Osteoblast (primary cell): ENCODE measurements at places on chromosomes 12 and 14.

DNA sequence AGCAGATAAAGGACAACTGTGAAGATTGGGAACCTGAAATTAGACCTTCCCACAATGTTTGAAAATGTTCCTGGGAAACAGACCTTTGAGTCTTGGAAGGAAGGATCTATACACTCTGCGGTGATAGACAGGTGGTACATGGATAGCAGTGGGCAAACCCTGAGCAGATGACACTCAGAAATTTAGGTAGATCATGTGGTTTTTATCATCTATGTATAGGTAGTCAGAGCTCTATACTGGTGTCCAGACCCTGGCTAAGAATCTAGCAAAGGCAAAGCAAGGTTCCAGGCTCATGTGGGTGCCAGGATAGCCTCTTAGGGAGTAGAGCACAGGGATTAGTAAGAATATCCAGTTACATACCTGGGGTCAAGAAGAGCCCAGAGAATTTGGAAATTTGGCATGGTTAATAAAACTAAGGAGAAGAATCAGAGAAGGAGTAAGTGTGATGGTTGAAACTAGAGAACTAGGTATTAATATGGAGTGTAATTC lies 331.2 kb upstream of the FBXO33 start:
- DNase-seq = peak; percentile 10

DNA sequence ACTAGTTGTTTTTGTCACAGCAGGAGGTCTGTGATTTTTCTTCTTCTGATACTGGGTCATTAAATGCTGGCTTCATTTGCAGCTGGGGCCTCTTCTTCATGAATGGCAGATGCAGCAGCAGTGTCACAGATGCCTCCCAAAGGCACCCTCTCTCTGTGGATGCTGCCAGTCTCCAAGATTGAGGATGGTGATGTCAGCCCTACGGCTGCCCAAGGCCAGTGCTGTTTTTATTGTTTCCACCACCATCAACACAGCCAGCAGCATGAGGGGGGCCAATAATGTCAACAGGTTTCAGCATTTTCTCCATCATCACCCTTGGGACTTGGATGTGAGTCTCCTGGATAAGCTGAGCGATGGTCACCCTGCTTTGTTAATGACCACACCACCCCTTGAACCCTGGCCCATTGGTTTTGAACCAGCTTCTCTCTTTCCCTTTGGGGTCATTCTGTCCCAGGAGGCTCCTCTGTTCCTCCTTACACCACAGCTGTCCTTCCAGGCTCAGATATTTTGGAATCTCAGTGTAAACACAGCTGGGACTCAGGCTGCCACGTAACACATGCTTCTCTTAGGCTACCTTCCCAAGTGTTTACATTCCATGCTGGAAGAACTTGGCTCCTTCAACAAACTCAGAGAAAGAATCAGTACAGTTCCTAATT lies 151.7 kb upstream of the DDHD1 start:
- no peak for DNase-seq

DNA sequence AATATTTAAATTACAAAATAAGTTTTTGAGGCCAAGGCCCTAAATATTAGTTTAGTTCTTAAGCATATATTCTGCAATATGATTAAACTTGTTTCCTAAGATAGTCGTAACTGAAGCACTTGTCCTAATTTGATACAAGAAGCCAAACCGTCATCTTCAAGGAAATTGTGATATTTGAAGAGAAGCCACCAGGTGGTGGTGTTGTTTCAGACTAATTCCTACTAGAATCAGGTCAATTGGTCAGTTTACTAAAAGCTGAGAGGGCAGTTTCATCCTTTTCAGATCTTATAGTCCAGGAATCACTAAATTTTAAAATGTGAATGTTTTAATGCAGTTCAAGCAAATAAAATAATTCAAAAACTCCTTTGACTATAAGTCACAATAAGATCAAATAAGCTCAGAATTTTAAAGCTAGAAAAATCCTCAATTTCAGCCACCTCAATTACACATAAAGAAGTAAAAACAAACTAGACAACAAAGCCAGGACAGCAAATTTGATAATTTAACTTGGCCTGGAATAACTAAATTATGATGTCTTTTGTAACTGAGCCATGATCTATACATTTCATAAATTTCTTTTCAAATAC lies 7.1 kb upstream of the ARL1 start:
- DNase-seq = peak; percentile 82

GRCh38 chr14:76929927-76930326 lies 98.6 kb downstream of the IRF2BPL start:
- DNase-seq = peak; percentile 71

DNA sequence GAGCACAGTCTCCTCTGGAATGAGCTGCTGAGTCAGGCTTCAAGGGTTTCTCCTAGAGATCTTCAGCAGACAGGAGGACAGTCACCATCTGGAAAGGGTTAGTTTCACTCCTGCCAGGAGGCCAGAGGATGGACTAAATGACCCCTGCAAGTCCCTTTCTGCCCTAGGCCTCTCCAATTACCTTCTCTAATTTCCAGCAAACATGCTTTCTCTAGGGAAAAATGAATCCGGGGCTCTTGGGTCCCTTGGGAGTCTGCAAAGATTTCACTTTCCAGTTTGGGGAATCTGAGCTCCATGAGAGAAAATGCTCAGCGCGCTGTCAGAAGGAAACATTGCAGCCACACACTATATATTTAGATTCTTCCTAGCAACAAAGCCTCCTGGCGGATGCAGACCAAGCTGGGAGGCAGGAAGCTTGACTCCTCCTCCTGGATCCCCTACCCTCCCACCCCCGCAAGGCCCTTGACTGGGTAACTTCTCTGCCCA lies 184.4 kb upstream of the CCND2 start:
- DNase-seq = peak; percentile 60

GRCh38 chr14:20626274-20626673 lies 15.2 kb downstream of the OR6S1 start:
- DNase-seq = no peak

GRCh38 chr14:50347521-50347920 lies 35.4 kb downstream of the DMAC2L start:
- DNase-seq = no peak

- DNase-seq = no peak
Measured at GRCh38 chr12:129230995-129231394, 377.7 kb downstream of the GLT1D1 start.

- DNase-seq = no peak
Measured at GRCh38 chr12:15538881-15539280, 216.6 kb downstream of the PTPRO start.

DNA sequence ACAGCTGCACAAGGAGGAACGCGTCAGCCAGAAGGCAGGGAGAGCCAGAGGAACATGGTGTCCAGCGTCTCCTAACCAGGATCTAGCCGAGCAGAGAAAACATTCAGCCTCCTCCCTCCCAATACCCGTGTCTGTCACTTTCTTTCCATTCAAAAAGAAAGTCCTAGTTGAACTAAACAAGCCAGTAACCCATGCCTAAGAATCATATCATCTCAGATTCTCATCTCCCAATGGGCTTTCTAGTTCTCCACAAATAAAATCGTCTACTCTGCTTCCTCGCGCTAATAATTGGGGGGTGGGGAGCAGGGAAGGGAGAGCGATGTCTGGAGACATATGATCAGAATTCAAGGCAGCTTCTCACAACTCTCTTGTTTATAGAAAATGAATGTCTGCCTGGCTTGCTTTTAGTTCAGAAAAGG lies 7.4 kb downstream of the NKX2-1 start:
- DNase-seq = no peak

- no peak for DNase-seq
Measured at GRCh38 chr14:59360233-59360632, 104.9 kb downstream of the GPR135 start.

- peak; percentile 76 for DNase-seq
Measured at GRCh38 chr12:52148464-52149181, 43.2 kb downstream of the KRT80 start.

GRCh38 chr12:81086342-81086741 lies 8.5 kb downstream of the ACSS3 start:
- DNase-seq = no peak

DNA sequence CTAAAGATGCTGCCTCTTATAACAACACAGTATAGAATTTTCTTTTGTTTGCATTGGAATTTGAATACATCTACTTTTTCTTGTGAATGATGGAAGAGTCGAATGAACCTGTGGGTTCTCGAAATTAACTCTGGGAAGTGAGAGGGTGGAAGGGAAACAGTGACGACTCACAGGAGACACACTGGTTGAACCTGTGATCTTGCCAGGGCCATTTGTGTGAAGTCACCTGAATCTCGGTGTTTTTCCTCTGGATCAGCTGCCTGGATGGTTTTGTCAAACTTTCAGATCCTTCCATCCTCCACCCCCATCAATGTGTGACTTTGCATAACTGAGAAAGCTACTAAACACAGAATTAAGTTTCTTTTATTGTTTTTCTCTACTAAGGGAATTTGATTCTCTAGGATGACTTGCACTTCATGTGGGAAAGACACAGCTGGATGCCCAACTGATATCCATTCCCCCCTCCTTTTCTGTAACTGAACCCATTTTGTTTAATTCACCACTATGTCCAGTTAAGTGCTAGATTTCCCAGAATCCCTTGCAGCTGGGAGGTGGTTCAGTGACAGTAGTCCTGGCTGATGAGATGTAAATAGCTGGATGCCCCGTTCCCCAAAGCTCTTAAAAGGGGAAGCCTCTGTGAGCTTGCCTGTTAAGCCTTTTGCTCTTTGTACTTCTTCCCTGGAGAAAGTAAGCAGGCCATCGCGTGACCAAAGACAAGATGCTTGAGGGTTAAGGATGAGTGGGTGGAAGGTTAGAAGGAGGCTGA lies 6.3 kb downstream of the PPFIBP1 start:
- no peak for DNase-seq

GRCh38 chr12:114407842-114408411 lies 2.0 kb upstream of the TBX5 start:
- DNase-seq = peak; percentile 85

DNA sequence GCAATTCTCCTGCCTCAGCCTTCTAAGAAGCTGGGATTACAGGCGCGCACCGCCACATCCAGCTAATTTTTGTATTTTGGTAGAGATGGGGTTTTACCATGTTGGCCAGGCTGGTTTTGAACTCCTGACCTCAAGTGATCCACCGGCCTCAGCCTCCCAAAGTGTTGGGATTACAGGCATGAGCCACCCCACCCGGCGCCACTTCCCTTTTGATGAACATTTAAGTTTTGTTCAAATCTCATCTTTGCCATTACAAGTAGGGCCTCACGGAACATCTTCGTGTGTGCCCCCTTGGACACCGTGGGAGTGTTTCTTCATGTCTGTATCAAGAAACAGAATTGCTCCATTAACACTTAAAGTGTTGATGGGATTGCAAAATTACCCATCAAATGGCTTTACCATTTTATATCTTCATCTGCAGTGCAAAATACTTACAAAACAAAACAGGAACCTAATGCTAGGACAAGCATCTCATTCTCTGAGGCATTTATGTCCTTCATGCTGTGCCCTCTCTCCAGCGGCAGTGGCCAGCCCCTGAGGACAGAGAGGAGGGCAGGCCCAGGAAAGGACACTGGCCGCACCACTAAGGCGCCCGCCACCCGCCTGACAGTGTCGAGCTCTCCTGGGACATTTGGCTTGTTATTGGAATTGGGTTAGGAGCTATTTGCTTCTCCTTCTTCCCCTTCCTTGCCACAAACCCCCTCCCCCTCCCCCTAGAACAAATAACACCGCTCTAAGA lies 61.7 kb downstream of the RFX4 start:
- DNase-seq = no peak

DNA sequence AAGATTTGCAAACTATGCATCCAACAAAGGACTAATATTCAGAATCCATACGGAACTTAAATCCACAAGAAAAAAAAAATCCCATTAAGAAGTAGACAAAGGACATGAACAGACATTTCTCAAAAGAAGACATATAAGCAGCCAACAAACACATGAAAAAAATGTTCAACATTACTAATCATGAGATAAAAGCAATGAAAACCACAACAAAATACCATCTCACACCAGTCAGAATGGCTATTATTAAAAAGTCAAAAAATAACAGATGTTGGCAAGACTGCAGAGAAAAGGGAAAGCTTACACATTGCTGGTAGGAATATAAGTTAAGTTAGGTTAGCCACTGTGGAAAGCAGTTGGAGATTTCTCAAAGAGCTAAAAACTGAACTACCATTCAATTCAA lies 16.2 kb downstream of the CDK17 start:
- no peak for DNase-seq

GRCh38 chr14:104891664-104892530 lies 26.8 kb downstream of the CEP170B start:
- peak; percentile 81 for DNase-seq

- no peak for DNase-seq
Measured at GRCh38 chr14:98966475-98967162, 305.4 kb downstream of the BCL11B start.

GRCh38 chr12:91882910-91883309 lies 262.7 kb downstream of the BTG1 start:
- DNase-seq = no peak

DNA sequence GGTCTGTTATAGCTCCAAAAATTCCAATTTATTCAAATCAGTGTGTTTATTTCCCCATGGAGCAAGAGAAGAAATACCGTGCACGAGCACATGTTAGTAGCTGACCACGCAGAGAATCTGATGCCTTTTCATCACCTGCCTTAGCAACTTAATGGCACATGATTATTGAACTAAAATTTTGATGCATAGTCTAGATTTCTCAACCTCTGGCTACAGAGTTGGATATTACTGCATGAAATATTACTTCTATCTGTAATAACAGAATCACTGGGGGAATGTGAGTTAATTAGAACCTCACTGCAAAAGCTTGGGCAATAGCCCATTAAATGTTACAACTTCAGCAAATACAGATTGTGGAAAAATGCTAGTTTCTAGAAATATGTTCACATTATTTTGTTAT lies 335.8 kb downstream of the FLRT2 start:
- DNase-seq = no peak

DNA sequence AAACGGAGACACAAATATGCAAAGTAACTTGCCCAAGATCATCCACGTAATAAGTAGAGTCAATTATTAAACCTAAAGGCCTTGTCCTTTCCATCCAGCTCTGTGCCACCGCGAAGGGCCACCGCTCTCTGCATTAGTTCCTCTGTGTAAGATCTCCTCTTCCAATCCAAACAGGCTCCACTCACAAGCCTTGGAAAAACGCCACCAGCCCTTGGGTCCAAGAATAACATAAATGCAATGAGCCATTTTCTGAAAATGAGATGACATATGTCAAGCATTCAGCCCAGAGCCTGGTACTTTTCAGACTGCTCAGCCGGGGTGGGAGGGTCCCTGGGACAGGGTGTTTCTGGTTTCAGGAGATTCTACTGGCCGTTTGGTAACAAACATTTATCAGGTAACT lies 30.0 kb downstream of the DGLUCY start:
- peak; percentile 69 for DNase-seq
